ENCODE measurements at places on chromosomes 11 and 22. TPM values are rescaled to one million over a fixed set of nuclear protein-coding genes. Genes with fewer than 3 reads are reported as not detected.

DNA sequence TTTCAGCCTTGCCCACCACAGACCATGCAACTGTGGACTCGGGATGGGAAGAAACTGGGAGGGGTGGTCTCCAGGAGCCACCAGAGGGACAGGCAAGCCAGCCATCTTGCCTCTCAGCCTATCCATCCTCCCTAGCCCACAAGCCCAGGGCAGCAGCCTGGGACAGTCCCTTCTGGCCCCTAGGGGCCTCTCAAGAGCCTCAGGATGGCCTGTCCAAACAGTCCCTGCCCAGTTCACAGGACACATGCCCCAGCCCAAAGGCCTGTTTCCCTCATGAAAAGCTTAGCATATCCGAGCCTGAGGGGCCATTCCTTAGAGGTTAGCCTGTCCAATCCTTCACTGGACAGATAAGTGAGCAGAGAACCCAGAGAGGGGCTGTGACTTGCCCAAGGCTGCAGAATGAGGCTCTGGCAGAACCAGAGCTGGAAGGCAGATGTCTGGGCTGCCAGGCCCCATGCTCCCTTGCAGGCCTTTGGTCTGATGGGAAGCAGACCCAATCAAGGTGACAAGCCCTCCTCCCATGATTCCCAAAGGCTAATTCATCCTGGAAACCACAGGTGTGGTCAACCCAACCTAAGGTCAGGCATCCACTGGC, 28.2 kb downstream of the LRRC10B start:
- no peak overlapping the region for H3K4me3 ChIP-seq
- H3K4me1 ChIP-seq, result no peaks in the 10 kb centered on the region
- DNase-seq, result no peak
- no peak overlapping the region for H3K27ac ChIP-seq
- no peaks in the 10 kb centered on the region for H3K27me3 ChIP-seq

The GAL3ST1 gene
- total RNA-seq, result 3.7 TPM

GRCh38 chr11:13094930-13095687, 86.0 kb downstream of the RASSF10 start:
- no peak overlapping the region for H3K4me3 ChIP-seq
- no peak overlapping the region for H3K27ac ChIP-seq
- peaks cover 7% of the 10 kb centered on the region for H3K4me1 ChIP-seq
- DNase-seq, result no peak
- H3K36me3 ChIP-seq, result no peaks in the 10 kb centered on the region

DNA sequence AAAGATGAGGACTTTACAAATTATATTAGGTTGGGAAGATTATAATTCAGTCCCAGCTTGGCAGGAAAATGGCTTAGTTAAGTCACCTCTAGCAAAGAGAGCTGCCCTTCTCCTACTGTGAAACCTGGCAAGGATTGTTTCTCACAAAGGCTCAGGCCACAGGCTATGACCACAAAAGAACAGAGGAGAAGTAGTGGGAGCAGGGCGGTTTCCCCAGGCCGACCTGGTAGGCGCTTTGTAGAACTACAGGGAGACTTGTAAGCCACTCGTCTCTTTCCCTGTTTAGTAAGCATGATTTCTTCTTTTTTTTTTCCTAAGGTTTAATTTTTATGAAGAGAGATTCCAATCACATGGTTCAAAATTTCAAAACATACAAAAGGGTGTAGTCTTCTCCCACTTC, 4.6 kb downstream of the SNAP29 start:
- H3K4me3 ChIP-seq, result no peak overlapping the region
- no peak overlapping the region for H3K27ac ChIP-seq
- H3K36me3 ChIP-seq, result peaks cover 6% of the 10 kb centered on the region
- H3K4me1 ChIP-seq, result peaks cover 67% of the 10 kb centered on the region
- no peaks in the 10 kb centered on the region for H3K27me3 ChIP-seq

DNA sequence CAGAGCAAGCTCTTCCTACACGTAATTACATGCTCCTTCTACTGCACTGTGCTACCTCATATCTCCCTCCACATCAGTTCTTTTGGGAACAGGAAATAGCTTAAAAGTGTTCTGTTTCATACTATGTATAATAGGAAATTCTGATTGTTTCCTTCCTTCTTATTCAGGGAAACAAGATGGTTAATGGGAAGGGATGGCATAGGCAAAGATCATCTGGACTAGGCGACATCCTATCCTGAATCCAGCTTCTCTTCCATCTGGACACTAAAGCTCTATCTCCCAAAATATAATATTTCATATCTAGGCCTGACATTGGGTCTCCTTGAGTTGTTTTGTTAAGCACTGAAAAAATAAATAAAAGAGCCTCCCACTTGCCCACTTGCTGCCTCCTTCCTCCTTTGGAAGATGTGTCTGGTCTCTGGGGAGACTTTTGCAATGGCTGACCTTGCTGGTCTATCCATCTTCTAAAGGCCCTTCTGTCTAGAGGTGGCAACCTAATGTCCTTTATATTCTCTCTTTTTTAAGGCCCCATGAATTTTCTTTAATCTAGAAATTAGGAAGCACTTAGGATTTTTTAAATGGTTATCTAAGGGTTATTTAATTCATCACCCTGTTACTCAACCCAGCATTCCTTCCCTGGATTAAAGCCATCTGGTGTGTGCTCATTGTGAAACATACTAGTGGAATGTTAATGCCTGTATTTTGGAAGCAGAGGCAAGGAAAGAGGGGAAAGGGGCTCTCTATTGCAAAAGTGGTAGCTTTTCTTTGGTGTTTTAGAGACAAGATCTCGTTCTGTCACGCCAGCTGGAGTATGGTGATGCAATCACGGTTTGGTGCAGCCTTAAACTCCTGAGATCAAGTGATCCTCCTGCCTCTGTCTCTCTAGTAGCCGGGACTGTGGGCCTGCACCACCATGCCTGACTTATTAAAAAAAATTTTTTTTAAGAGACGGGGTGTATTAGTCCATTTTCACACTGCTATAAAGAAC, 20.6 kb downstream of the CLMP start:
- H3K4me1 ChIP-seq, result peaks cover 17% of the 10 kb centered on the region
- DNase-seq, result no peak
- peak overlapping the region; percentile 59 for H3K27ac ChIP-seq
- H3K27me3 ChIP-seq, result no peaks in the 10 kb centered on the region
- H3K36me3 ChIP-seq, result no peaks in the 10 kb centered on the region

GRCh38 chr11:105781807-105782206, 171.9 kb downstream of the GRIA4 start:
- H3K27ac ChIP-seq, result no peak overlapping the region
- DNase-seq, result no peak
- H3K36me3 ChIP-seq, result no peaks in the 10 kb centered on the region
- no peak overlapping the region for H3K4me3 ChIP-seq

- no peaks in the 10 kb centered on the region for H3K27me3 ChIP-seq
- H3K36me3 ChIP-seq, result no peaks in the 10 kb centered on the region
- H3K4me1 ChIP-seq, result no peaks in the 10 kb centered on the region
- no peak overlapping the region for H3K4me3 ChIP-seq
These were observed 11.3 kb downstream of the MYO18B start for GRCh38 chr22:25753252-25753651.

- no peaks in the 10 kb centered on the region for H3K4me1 ChIP-seq
- no peak overlapping the region for H3K27ac ChIP-seq
- H3K36me3 ChIP-seq, result peaks cover 65% of the 10 kb centered on the region
These were observed 14.3 kb downstream of the TPCN2 start for GRCh38 chr11:69062873-69063651.

DNA sequence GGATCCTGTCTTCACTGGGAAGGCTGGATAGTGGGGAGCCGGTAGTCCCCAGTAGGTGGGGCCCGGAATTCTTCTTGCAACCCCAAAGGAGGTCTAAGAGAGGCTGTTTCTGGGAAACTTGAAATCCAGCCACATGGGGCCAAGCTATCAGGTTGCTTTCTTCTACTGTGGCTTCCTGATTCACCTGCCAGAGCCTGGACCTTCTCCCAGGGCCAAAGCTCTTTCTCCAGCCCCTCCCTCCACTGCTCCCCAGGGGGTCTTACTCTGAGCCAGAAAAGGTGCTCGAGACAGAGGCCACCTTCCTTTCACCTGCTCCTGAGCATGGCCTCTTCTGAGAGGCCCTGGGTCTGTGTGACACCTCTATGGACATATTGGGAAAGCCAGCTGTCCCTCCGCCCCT, 9.1 kb downstream of the TST start:
- no peak overlapping the region for H3K27ac ChIP-seq
- peaks cover 5% of the 10 kb centered on the region for H3K4me1 ChIP-seq
- DNase-seq, result no peak
- H3K27me3 ChIP-seq, result no peaks in the 10 kb centered on the region
- H3K4me3 ChIP-seq, result no peak overlapping the region

DNA sequence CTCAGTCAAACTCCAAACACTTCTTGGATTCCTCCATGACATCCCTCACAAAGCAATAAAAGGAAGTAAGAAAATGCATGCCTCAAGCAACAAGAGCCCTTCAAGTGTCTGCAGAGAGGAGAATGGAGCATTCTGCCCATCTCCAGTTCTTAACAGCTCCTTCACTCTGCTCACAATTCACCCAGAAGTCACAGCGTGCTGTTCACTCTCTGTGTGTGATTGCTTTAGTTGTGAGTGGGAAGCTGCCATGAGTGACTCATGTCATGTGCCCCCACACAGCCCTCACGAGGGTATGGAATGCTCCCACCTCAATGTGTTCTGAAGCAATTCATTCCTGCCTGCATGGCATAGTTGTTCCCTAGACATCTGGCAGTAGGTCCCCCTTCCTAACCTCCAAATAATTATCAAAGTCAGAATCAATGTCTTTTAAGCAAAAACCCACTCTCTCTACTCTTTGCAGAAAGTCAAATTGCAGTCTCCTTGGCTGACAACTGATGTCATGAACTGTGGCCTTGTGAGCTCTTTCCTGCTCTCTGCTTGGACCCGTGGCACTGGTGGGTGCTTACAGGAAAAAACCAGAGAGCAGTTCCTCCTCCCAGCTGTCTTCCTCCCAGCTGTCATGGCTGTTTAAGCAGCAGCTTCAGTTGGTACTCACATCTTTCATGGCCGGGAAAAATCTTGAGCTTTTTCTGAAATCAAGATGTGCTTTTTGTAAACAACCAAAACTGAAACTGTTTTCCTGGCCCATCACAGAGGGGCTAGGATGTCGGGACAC, 112.1 kb upstream of the SPON1 start:
- no peaks in the 10 kb centered on the region for H3K4me1 ChIP-seq
- H3K27me3 ChIP-seq, result peaks cover 7% of the 10 kb centered on the region
- H3K4me3 ChIP-seq, result no peak overlapping the region
- DNase-seq, result no peak
- no peaks in the 10 kb centered on the region for H3K36me3 ChIP-seq

DNA sequence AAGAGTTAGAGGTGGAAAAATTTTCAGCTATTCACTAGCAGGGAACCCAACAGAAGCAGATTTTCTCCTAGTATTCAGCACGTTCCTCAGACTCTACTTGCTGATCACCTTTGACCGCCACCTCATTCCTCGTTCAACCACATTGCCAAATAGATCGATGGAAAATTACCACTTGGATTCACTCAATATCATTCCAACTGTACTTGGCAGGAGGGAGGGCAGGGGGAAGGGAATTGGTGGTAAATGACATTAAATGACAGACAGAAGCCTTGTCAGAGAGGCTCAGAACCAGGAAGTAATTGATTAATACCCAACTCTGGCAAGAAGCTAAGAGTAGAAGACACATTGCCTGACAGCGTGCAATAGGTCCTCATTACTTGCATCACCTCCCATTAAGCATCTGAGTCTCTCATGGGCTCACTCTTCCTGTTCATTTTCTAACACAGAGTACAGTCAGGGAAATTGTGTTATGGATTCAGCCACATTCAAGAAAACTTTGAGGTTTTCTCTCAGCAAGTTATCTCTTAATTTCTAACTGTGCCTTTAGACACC, 240.5 kb upstream of the FAT3 start:
- no peaks in the 10 kb centered on the region for H3K27me3 ChIP-seq
- no peak overlapping the region for H3K27ac ChIP-seq
- H3K4me1 ChIP-seq, result no peaks in the 10 kb centered on the region
- no peak overlapping the region for H3K4me3 ChIP-seq
- no peaks in the 10 kb centered on the region for H3K36me3 ChIP-seq
- DNase-seq, result no peak

The DUSP8 gene
- total RNA-seq, result 2.7 TPM

DNA sequence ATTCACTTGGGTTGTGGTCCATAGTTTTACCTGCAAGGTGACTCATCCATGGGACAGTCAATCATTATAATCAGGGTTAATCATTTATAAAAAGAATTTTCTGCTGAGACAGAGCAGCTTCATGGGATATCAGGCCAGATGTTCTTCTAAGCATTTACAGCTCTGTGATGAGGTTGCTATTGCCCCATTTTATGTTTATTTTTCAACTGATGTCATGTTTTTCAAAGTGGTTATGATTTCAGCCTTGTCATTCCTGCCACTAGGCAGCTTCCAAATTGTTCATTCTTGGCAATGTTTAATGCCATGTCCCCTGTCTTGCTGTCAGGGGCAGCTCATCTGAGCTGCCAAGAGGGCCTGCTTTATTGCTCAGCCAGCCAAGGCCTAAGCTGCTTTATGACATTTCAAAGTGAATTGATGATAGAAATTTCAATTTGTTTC, 35.9 kb upstream of the ZBED5 start:
- peaks cover 32% of the 10 kb centered on the region for H3K4me1 ChIP-seq
- no peak overlapping the region for H3K4me3 ChIP-seq
- peak overlapping the region; percentile 45 for H3K27ac ChIP-seq
- DNase-seq, result no peak
- H3K27me3 ChIP-seq, result no peaks in the 10 kb centered on the region
- H3K36me3 ChIP-seq, result no peaks in the 10 kb centered on the region

The APOL4 gene
- 3.3 TPM for total RNA-seq

DNA sequence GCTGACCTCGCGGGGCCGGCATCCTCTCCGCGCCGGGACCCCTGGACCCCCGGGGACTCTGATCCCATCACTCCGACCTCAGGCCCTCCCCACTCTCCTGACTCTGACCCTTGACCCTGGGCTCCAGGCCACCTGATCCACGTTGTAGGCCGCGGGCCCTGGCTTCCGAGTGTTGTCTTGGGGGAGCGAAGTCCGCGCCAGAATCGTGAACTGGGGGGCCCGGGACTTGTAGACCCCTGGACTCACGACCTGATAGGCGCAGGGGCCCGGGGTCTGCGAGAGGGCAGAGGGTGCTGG, 716 bp upstream of the TYMP start:
- H3K4me3 ChIP-seq, result peak overlapping the region; percentile 81
- no peaks in the 10 kb centered on the region for H3K36me3 ChIP-seq
- H3K27me3 ChIP-seq, result no peaks in the 10 kb centered on the region
- no peak for DNase-seq
- peak overlapping the region; percentile 93 for H3K27ac ChIP-seq
- H3K4me1 ChIP-seq, result peaks cover 73% of the 10 kb centered on the region

The CCDC89 gene
- total RNA-seq, result 0.72 TPM

DNA sequence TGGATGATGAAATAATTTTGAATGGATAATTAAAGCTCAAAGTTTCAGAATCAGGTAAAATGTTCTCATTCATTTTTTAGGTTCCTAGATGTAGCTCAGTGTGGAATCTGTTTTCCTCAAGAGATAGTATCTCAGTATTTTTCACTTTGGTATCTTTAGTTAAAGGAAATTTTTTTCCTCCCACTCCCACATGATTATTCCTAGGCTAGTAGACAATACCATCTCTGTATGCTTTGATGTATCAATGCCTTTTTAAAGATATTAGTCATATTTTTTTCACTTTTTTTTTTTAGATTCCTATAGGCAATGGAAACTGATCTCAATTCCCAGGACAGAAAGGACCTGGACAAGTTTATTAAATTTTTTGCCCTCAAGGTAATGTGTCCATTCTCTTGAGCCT, 26.6 kb downstream of the ATG13 start:
- no peak for DNase-seq
- H3K4me1 ChIP-seq, result peaks cover 8% of the 10 kb centered on the region
- H3K36me3 ChIP-seq, result peaks cover 38% of the 10 kb centered on the region
- H3K27me3 ChIP-seq, result no peaks in the 10 kb centered on the region
- no peak overlapping the region for H3K4me3 ChIP-seq

The RDX gene
- 31.8 TPM for total RNA-seq

The OR52I1 gene
- total RNA-seq, result not detected

The GAB4 gene
- 0.21 TPM for total RNA-seq

Measured in suprapubic skin (tissue), 4 donors.